Activated CD4-positive, alpha-beta memory T cell treated with anti-CD3 and anti-CD28 coated beads for 36 hours (primary cell): ENCODE measurements at places on chromosomes 11 and 22. TPM values are rescaled to one million over a fixed set of nuclear protein-coding genes. Genes with fewer than 3 reads are reported as not detected.

Gene MAJIN
- total RNA-seq, result 0.82 TPM

Gene PAAF1
- total RNA-seq, result 29.9 TPM

Gene OR5B12
- total RNA-seq, result not detected

GRCh38 chr22:37377138-37377537 is 50.1 kb downstream of the ELFN2 start:
- no peak for DNase-seq

DNA sequence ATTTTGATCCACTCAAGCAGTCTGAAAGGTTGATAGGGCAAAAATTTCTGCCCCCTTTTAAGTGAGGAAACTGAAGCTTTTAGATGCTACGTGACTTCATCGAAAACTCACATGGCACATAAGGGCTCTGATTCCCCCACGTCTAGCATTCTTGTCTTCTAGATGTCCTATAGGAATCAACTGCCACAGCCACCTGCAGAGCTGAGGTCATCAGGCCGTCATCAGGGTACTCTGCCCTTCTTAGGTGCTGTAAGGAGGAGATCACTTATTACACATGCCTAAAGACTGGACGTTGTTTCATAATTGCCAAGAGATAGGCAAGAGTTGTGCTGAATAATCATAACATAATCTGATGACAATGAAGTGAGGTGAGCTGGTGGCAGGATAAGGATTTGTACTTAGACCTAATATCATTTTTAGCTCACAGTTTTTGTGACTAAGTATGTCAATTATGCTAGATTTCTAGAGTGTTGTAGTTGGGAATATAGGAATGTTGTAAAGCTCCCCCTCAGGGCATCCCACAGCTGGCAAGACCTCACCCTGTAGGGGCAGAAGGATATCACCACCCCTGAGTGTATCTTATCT is 349.4 kb downstream of the METTL15 start:
- DNase-seq, result no peak

GRCh38 chr11:112363527-112363926 is 102.9 kb upstream of the PLET1 start:
- DNase-seq, result no peak

DNA sequence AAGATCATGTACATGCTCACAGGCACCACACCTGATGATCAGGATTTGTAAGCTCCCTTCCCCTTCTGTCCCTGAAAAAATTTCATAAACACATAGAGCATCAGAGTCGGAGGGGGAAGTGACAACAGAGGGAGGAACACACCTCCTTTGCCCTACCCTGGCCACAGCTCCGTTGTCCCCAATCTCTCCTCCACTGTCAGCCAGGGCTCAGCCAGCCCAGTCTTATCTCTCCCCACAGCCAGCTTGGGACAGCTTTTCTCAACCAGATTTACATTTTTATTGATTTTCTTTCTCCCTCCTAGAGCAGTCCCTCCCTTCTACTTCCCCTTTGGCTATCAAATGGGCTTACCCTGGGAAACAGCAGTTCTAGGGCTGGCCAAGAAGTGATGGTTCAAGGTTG is 32.1 kb upstream of the TPBGL start:
- DNase-seq, result no peak

- DNase-seq, result no peak
Measured at GRCh38 chr11:120740380-120740779, 228.8 kb downstream of the GRIK4 start.

DNA sequence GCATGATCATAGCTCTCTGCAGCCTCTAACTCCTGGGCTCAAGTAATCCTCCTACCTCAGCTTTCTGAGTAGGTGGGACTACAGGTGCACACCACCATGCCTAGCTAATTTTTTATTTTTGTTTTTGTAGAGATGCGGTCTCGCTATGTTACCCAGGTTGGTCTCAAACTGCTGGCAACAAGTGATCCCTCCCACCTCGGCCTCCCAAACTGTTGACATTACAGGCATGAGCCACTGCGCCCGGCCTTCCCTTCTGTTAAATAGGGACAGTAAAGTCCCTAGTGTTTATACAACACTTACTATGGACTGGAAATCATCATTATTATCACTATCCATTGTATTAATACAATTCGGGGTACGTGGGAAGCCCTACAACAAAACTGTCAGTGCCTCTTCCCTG is 12.6 kb downstream of the SELENOM start:
- DNase-seq, result no peak
